ENCODE measurements at places on chromosomes 6 and 20.

DNA sequence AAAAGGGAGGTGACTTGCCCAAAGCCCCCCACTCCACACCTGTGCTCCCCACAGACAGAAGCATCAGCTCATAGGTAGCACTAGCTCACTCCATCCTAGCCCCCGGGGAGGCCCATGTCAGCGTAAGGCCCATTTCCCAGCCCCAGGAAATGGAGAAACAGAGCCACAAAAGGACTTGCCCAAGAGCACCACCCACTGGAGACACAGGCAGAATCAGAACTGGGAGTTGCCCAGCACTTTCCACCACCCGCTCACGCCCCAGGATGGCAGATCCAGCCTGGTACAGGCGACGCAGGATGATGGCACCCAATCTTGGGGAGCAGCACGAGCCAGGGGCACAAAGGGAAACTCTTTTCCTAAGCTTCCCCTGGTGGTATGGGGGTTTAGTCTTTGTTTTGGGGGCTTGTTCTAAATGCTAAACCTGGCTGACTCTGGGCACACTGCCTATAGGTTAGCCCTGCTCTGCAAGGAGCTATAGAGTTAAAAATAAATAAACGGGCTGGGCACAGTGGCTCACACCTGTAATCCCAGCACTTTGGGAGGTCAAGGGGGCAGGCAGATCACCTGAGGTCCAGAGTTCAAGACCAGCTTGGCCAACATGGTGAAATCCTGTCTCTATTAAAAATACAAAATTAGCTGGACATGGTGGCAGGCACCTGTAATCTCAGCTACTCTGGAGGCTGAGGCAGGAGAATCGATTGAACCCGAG, 11.8 kb downstream of the C20orf203 start:
- DNase-seq = no peak

DNA sequence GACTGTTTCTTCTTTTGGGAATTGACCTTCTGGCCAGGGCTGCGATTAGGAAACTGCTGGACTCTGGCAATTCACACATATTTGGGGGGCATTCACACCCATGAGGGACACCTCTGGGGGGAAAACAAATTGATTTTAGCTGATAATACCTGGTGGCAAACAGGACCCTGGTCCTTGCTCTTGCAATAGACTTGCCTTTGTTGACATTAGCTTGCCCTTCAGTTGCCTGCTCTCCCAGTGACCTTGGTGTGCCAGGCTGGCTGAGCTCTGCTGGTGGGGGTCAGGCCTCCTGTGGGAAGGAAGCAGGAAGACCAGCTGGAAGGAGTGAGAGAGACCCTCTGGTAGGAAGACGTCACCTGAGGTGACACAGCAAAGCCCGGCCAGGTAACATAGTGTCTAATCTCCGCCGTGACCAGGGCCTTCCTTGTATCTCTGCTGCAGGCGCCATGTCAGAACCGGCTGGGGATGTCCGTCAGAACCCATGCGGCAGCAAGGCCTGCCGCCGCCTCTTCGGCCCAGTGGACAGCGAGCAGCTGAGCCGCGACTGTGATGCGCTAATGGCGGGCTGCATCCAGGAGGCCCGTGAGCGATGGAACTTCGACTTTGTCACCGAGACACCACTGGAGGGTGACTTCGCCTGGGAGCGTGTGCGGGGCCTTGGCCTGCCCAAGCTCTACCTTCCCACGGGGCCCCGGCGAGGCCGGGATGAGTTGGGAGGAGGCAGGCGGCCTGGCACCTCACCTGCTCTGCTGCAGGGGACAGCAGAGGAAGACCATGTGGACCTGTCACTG, 5.3 kb downstream of the CDKN1A start:
- no peak for DNase-seq

GRCh38 chr6:74319292-74319691, 623.3 kb downstream of the CD109 start:
- no peak for DNase-seq

DNA sequence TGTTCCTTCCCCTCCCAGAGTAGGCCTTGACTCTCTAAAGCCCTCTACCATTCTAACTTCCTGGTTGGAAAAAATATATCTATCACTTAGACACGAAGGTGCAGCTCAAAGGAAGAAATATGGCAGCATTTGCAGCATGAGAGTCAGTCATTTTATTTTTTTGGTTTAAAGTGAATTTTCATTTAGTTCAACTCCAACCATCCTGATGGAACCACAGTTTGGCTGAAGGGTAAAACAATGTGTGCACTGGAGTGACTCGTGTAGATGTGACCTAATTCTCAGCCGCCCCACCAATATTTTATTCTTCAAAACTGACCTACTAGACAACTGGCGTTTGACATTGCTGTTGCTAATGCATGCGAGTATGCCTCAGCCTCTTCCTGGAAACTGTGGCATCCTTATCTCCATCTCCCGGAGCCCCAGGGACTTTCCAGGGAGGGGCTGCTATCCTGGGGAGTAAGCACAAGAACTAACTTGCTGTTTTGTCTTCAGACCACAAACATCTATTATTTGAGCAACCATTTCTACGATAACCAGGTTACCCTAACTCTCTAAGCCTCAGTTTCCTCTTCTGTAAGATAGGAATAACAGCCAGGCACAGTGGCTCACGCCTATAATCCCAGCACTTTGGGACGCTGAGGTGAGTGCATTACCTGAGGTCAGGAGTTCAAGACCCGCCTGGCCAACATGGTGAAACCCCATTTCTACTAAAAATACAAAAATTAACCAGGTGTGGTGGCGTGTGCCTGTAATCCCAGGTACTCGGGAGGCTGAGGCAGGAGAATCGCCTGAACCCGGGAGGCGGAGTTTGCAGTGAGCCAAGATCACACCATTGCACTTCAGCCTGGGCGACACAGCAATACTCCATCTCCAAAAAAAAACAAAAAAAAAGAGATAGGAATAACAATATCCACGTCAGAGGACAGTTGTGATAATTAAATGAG, 148.7 kb upstream of the JARID2 start:
- no peak for DNase-seq

GRCh38 chr6:118770112-118770788, 118.9 kb upstream of the CEP85L start:
- DNase-seq = no peak

DNA sequence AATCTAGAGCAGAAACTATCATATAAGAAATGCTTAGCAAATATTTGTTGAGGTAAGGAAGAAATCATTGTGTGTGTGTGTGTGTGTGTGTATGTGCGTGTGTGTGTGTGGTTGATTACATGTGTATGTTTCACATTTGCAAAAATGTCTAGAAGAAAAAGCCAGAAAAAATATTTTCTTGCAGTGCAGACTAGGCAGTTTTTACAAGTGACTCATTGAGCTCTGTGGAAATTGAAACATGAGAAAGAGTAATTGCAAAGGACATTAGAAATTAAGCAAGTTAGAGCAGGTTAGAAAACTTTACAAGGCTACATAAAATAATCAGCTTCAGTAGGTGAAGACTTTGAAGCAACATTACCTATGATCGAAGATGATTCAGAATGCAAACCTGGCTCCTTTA, 669.0 kb upstream of the EYS start:
- DNase-seq = no peak

DNA sequence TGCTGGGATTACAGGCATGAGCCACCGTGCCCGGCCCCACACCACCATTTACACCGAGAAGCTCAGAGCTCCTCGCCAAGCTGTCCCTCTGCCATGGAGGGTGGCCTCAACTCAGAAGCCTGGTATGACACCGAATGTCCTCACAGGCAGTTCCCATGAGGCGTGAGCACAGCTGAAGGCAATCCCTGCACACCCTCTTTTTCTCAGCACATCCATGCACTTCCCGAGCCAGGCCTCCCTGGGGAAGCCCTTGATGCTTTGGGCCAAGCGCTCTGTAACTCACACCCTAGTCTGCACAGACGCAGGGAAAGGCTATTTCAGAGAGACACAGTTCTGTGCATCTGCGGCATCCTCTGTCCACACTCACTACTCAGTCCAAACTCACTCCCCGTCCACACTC, 18.4 kb downstream of the THBS2 start:
- DNase-seq = no peak

DNA sequence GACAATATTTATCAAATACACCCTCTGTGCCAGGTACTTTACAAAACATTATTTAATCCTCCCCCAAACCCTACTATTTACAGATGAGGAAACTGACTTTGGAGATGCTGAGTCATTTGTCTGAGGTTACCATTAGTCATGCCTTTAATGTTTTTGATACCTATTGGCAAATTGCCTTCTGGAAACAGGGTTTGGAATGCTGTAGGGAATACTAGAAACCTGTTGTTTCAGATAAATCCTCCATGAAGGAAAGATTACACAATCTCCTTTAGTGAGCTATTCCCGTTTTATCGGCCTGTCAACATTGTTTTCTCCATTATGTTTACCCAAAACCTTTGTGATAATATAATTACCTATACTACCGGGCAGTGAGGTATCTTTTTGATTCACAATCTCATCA, 93.6 kb upstream of the ADGRF1 start:
- no peak for DNase-seq

GRCh38 chr6:25862199-25862598, 11.8 kb downstream of the SLC17A3 start:
- DNase-seq = no peak

GRCh38 chr6:125558241-125558843, 191.1 kb upstream of the HEY2 start:
- no peak for DNase-seq

DNA sequence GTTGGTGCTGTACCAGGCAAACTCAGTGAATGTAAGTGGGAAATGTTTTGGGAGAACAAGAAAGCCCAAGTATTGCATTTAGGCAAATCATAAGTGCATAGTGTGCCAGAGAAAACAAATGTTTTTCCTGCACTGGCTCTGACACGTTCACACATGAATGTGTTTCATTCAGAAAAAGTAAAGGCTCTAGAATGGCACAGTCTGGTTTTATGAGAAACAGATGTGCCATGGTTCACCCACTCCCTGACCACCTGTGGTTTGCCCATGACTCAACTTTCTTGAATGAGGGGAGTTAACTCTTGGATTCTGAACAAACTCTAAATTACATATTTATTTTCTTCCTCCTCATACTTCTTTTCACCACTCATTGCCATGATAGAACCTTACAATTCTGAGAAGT, 126.9 kb downstream of the KCNQ5 start:
- DNase-seq = no peak

DNA sequence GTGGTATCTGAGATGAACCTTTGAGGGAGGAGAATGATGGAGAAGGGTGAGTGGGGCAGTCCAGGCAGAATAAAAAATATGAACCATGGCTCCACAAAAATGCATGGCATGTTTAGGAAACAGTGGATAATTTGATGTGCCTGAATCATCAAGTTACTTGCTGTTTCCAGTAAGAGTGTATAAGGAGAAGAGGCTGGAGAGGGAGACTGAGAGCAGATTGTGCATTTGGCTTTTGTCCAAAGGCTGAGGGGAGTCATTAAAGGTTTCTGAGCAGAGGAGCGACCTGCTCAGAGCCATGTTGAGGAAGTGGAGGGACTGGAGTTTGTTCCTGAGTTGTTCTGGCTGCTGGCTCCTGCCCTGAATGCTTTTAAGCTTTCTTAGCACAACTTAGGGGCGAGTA, 6.1 kb downstream of the MMP24 start:
- no peak for DNase-seq

DNA sequence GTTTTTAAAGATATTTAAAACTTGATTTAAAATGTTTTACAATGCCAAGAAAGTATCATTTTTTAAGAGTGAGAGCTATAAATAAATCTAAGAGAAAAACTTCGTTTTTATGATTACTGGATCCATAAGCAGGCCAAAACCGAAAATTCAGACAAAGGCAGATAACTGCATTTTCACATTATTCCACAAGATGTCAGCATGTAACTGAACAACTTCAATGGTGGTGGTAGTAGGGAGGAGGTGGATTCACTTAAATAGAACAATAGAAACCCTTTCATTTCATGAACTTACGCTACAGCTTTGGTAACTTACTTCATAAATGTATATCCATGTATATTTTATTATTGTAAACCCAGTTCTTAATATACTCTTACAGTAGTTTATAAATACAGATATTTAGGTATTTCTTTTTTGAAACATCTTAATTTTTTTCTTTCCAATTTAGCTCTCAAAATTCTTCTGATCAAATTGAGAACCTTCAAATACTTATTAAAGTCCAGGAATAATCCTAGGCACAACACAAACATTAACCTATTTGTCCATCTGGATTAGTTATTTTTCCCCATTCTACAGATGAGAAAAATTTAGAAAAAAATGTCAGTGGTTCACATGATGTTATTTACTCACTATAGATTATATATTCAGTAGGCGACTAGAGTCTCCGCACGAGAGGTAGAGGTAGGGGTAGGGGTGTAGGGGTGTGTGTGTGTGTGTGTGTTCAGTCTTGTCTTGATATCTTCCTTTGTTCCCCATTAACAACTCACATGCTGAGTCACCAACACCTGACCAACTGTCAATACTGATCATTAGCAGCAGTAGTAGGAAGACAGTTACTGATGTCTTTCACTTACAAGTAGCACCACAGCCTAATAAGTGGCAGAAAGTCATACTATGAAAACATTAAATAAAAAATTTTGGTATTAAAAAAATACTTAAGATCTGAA, 111.5 kb downstream of the ARHGAP18 start:
- DNase-seq = no peak

All from thyroid gland (tissue), 4 donors.